ENCODE measurements at places on chromosomes 3 and 15.

DNA sequence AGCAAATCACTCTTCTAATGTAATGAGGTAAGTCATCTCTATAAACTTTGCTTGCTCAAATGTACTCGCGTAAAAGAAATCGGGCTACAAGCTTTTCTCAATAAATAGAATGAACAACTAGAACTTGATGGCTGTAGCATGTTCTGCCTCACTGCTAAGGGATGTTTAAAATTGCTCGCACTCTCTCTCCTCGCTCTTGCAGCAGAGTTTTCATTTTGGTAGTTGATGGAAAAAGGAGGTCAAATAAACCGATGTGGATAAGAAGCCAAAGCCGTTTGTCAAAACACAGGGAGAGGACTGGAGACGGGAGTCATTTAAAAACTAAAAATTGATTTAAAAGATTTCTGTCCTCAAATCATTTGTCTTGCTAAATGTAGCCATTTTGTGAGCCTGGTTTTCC lies 53.3 kb downstream of the ANXA2 start:
- no peak for DNase-seq

- DNase-seq = no peak
Observed at GRCh38 chr15:38843051-38843501, 278.5 kb upstream of the RASGRP1 start.

- DNase-seq = peak; percentile 8
Observed at GRCh38 chr3:11878837-11879236, 32.2 kb upstream of the TAMM41 start.

- DNase-seq = no peak
Observed at GRCh38 chr15:62209322-62209721, 44.2 kb upstream of the C2CD4B start.

All from SW 1271 (cell line).